ENCODE measurements at places on chromosomes 11 and 22.

DNA sequence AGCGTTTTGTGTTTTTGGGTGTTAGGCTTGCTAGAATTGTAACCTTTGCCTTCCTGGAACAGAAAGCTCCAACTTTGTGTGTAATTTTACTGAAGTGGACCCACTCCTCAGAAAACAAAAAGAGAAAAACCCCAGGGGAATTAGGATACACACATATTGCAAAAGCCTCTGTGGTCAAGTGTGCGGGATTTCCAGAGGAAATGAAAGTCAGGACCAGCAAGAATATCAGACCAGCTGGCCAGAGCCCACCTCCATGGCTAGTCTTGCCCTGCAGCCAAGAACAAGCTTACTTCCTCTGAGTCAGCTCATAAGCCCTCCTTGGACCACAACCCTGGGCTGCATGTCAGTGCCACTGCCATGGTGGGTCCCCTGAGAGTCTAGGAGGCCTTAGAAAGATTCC is 37.0 kb upstream of the FTH1 start:
- no peak for DNase-seq

DNA sequence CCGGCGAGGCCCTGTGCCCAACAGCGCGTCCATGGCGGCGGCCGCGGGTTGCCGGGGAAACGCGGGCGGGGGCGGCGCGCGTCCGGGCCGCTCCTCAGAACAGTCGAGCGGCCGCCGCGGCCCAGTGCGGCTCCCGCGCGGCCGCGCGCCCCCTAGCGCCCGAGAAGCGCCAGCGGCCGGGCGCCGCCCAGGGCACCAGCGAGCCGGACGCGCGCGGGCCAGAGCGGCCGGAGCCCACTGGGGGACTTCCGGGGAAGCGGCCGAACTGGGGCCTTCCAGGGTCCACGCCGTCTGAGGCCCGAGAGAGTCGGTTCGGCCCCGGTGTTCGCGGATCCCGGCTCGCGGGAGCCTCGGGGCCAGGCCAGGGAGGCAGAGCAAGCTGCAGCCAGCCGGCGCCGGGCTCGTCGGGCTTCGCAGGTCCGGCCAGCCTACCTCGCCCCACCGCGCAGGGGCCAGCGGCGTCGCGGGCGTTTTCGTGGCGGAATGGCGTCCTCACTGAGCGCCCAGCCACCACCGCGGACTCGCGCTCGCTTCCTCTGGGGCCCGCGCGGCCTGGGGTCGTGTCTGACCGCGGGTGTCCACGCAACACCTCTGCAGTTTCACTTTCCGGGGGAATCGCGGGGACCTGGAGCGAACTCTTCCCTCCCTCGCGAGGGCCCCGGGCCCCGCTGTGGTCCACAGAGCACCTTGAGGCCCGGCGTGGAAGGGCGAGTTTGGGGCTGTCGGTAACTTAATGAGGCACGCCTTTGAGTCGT is at the start of gene DENND6B:
Gene DENND6B (minus strand): TSS at position 57 of the 755 bp plus-strand sequence. CDS start 24 bp downstream, at position 33.
- DNase-seq: no peak

GRCh38 chr11:120571476-120571875 is 59.9 kb downstream of the GRIK4 start:
- no peak for DNase-seq

DNA sequence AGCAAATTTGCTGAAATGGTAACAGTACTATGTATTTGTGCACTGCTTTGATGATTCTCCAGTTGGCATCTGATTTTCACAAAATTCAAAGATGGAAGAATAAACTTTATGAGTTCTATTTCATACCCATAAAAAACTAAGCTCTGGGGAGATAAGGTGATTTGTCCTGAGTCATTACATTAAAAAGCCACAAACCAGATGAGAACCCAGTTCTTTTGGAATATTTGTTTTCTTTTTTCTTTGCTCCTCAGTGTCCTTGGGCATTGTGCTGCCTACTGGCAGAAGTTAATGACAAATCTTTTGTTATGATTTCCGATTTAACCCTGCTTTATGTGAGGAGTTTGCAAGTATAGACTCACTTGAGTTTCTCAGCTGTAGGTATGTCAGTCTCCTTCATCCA is 45.4 kb upstream of the AMOTL1 start:
- no peak for DNase-seq

GRCh38 chr11:114377612-114378267 is 22.6 kb downstream of the C11orf71 start:
- no peak for DNase-seq

DNA sequence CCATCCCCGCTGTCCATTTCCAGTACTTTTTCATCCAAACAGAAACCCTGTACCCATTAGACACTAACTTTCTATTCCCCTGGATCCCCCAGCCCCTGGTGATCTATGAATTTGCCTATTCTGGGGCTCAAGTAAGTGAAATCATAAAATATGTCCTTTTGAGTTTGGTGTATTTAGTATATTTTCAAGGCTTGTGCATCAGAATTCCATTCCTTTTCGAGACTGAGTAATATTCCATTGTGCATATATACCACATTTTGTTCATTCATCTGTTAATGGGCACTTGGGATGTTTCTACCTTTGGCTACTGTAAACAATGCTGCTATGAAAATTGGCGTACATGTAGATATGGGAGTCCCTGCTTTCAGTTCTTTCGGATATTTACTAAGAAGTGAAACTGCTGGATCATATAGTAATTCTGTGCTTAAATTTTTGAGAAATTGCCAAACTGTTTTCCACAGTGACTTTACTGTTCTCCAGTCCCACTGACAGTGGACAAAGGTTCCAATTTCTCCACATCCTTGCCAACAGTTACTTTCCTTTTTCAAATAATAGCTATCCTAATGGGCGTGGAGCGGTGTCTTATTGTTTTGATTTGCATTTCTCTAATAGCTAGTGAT is 16.1 kb downstream of the APLP2 start:
- no peak for DNase-seq

GRCh38 chr11:57392763-57393105 is 2.3 kb upstream of the PRG2 start:
- no peak for DNase-seq
